ENCODE measurements at places on chromosomes 7 and 10. TPM values are rescaled to one million over a fixed set of nuclear protein-coding genes. Genes with fewer than 3 reads are reported as not detected.

The GNAI1 gene
- 7.0 TPM for polyA plus RNA-seq

DNA sequence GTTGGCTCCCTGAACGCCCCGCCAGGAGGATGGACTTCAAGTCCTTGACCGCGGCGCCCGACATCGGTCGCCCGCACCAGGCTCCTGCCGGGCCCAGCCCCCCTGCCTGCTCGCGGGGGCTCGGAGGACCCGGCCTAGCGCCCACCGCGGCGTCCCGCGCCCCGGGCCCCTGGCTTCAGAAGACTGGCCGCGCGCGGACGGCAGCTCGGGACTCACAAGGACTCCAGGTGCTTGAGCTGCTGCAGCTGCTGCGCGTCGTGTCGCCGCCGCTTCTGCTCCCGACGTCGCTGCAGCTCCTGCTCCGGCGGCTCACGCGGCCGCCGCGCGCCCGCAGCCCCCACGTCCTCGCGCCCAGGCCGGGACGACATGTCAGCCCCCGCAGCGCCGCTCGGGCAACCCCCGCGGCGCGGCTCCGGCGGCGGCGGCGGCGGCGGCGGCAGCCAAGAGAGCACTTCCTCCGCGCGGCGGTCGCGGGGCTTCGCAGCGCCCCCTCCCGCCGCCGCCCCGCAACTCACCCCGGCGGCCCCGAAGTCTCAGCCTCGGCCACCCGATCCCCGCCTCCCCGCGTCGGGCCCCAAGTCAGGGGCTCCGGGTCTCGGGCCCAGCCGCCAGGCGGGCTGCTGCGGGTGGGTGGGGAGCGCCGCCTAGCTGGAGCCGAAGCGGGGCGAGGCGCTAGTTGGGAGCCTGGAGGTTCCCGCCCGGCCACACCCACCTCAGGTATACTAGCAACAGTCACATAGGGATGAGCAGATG is at the start of gene RP9:
Gene RP9 (minus strand): TSS at position 400 of the 753 bp plus-strand sequence. CDS start 32 bp downstream, at position 368.
- peak; percentile 91 for DNase-seq

DNA sequence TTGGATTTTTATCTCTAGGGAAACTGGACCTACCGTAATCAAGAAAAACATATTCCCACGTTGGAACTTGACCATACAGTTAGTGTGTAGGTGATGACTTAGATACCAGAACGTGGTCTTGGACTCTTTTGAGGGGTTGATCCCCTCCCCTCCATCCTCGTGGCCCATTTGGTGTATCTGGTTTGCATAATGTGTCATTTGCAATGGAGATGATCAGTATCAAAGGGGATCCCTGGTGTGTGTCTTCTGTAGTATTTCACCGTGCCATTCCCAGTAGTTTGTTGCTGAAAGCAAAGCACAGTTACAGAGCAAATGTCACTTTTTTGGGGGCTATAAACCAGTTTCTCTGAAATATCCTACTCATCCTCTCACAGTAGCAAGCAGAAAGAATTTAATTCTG is 217.7 kb downstream of the TCF7L2 start:
- no peak for DNase-seq

DNA sequence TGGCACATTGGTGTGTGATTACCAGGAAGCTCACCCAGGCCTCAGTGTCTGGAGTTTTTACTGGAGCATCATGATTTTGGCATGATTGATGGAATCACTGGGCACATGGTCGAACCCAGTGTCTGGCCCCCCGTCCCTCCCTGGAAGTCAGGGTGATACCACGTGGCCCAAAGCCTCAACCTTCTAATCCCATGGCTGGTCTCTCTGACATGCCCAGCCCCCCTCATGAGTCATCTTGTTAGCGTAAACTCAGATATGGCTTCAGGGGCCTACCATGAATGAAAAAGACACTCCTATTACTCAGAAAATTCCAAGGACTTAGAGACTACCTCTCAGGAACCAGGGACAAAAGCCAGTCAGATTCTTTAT is 109.3 kb downstream of the GRK5 start:
- no peak for DNase-seq

The RGS10 gene
- 9.6 TPM for polyA plus RNA-seq

GRCh38 chr7:105473163-105473562 is 48.9 kb downstream of the PUS7 start:
- DNase-seq = no peak

- no peak for DNase-seq
Measured at GRCh38 chr7:17038783-17039170, 157.0 kb upstream of the AGR3 start.

- no peak for DNase-seq
Measured at GRCh38 chr10:86480571-86480970, 41.0 kb downstream of the WAPL start.

- no peak for DNase-seq
Measured at GRCh38 chr7:135837675-135838074, 89.1 kb upstream of the FAM180A start.

All from small intestine (tissue), 16 donors.